ENCODE measurements at places on chromosomes 1 and 21.

GRCh38 chr1:36994868-36995267 lies 39.4 kb downstream of the GRIK3 start:
- DNase-seq, result no peak

DNA sequence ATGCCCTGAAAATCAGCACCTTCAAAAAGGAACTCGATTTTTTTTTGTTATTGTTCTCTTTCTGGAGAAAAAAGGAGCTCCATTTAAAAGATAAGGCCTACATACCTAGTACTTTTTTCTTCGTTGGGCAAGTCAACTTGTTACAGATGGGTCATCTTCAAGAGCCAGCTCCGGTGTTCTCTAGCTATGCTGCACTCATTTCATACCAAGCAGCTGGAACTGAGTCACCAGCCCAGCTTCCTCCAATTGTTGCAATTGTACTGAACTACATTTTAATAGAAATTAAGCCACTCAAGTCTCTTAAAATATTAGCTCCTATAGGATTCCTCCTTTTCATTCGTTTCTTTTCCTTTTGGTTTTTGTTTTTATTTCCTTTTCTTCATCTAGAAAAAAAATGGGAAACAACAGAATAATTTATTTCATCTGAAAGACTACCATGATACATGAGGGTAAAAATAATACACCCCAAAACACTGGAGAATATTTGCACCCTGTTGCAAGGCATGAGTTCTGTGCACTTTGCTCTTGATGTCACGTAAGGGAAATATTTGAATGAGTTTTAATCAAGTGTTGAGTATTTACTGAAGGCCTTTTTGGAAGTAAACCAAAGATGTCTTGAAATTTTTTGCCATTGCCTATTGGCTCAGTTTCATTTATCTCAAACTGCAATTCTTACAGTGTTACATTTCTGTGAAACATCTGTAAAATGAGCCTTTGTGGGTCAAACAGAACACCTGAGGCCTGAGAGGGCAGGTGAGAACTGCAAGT lies 60.5 kb downstream of the CLIC4 start:
- peak; percentile 84 for DNase-seq

DNA sequence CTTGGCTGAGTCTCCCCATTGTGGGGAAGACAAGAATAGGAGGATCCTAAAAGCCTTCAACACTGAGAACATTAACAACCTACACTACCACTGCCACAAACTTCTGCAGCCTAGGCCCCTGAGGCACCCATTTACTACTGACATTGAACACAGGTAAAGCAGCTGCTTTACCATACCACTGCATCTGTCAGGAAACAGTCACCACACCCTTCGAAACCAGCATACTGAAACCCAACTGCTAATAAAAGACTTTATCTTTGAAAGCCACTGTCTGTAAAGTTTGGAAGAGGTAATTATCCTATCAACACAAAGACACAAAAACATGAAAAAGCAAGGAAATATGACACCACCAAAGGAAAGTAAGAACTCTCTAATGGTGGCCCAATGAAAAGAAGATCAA lies 7.4 kb downstream of the IFNAR1 start:
- no peak for DNase-seq

GRCh38 chr1:174877208-174877673 lies 122.5 kb upstream of the CACYBP start:
- no peak for DNase-seq

- DNase-seq, result peak; percentile 22
These were observed 424.9 kb downstream of the ADGRL2 start for GRCh38 chr1:82225421-82226185.

Measured in AG08395 (cell line).